Left forelimb (tissue), 1 donor: ENCODE measurements at places on chromosomes 16 and 17.

- no peak for DNase-seq
Observed at GRCh38 chr17:27471321-27472269, 15.3 kb downstream of the KSR1 start.

- no peak for DNase-seq
Observed at GRCh38 chr16:89071686-89072547, 21.7 kb upstream of the ACSF3 start.

DNA sequence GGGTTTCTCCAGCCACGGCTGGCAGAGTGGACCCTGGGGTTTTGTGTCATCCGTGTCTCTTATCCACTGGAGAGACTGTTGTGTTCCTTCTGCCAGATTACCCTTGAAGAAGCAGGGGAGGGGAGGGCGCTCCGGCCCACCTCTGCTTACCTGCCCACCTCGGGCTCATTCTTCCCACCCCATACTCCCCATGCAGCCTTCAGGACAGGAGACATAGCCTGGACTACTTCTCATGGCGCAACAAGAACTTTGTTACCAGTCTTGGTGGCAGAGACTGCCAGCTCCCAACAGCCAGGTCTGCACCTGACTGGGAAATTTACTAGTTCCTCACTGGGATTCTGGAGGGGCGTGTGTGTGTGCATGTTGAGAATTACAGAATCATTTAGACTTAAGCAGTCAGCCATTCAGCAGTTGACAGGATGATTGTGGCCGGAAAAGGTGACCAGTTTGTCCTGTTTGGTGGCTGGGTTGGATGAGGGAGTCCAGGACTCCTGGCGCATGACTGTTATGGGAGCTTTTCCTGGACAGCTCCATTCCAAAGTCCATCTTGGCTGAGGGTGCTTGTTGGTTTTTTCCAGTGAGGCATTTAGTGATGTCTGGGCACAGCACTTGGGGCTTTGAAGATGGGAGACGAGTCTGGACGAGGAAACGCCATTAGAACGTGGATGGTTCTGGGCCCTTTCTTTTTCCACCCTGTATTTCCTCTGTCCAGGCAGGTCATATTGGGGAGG lies 8.7 kb downstream of the GSE1 start:
- DNase-seq: no peak

- DNase-seq: no peak
Observed at GRCh38 chr16:89147085-89147817, 24.3 kb upstream of the CDH15 start.

DNA sequence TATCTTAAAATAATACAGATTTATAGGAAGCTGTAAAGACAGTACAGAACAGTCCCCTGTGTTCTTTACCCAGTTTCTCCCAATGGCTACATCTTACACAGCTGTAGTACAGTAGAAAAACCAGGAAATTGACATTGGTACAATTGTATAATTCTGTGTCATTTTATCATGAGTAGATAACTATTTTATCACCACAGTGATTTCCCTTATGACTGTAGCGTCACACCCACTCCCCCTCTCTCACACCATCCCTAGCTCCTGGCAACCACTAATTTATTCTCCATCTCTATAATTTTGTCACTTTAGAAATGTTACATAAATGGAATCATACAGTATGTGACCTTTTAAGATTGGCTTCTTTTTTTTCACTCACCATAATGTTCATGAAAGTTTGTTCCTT lies 30.9 kb downstream of the CLTC start:
- no peak for DNase-seq

GRCh38 chr17:45942284-45942683 lies 47.9 kb downstream of the MAPT start:
- DNase-seq: no peak

GRCh38 chr16:56269811-56270684 lies 78.8 kb downstream of the GNAO1 start:
- DNase-seq: no peak

GRCh38 chr16:9091867-9092281 lies 430 bp downstream of the HAPSTR1 start:
- peak; percentile 71 for DNase-seq

- no peak for DNase-seq
Observed at GRCh38 chr17:82863941-82864712, 24.3 kb upstream of the ZNF750 start.

GRCh38 chr16:78227855-78228254 lies 128.4 kb downstream of the WWOX start:
- peak; percentile 65 for DNase-seq

DNA sequence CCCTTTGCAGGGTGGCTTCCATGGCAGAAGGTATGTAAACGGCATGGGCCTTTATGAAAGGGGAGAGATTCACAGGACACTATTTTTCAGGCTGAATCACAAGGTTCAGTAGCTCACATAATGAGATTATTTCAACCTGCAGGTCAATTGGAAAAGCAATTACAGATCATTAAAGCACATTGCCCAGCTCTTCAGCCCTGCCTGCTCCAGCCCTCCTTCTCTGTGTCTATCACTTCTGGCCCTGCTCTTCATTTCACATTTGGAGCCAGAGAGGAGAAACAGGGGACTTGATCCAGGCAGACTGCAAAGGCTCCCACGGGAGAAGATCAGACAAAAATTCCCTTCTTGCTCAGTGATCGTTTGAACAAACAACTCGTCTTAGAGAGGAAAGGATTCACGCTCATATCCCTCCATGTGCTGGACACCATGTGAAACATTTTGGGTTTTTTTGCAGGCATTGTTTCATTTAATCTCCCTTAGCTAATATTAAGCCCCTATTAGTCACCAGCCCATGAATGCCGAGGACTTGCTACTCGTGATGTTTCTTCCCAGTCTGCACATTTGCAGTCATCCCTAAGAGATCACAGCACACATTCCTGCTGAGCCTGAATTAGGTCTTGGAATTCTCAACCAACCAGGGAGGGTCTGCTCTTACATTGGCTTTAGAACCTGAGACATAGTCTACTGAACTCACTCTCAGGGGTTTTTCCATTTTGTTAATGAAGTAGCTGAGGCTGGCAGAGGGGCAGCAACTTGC lies 443.9 kb upstream of the CCL2 start:
- no peak for DNase-seq

DNA sequence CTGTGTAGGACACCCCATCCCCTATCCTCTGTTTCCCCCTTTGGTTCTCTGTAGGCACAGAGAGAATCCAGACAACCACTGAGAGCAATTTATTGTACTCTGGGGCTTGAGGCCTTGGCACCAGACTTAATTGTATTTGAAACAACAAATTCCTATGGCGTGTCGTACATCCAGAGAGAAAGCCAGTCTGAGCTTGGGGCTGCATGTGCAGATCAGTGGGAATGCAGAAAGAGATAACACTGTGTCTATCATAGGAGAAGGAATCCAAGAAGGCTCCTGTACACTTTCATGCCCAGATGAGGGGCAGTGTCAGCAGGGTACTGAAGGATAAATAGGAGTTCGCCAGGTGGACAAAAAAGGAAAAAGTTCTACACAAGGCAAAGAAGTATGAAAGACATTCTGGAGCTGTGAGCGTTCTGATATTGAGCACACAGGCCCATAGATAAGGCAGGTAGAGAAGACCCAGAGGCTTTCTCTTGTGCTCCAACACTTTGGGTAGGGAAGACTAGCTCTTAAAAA lies 22.0 kb upstream of the IL4R start:
- DNase-seq: no peak
